Ovary (tissue), 10 donors: ENCODE measurements at places on chromosomes 5 and 9.

DNA sequence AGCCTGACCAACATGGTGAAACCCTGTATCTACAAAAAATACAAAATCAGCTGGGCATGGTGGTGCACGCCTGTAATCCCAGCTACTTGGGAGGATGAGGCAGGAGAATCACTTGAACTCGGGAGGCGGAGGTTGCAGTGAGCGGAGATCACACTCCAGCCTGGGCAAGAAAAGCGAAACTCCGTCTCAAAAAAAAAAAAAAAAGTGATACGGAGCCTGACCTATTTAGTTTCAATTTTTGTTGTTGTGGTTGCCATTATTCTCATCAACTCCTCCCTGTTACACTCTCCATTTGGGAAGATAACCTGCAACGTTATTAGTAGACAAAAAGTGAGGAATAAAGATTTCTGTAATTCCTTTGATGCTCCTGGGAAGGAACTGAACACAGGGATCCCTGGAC is 1.3 kb downstream of the STOM start:
- DNase-seq: no peak

DNA sequence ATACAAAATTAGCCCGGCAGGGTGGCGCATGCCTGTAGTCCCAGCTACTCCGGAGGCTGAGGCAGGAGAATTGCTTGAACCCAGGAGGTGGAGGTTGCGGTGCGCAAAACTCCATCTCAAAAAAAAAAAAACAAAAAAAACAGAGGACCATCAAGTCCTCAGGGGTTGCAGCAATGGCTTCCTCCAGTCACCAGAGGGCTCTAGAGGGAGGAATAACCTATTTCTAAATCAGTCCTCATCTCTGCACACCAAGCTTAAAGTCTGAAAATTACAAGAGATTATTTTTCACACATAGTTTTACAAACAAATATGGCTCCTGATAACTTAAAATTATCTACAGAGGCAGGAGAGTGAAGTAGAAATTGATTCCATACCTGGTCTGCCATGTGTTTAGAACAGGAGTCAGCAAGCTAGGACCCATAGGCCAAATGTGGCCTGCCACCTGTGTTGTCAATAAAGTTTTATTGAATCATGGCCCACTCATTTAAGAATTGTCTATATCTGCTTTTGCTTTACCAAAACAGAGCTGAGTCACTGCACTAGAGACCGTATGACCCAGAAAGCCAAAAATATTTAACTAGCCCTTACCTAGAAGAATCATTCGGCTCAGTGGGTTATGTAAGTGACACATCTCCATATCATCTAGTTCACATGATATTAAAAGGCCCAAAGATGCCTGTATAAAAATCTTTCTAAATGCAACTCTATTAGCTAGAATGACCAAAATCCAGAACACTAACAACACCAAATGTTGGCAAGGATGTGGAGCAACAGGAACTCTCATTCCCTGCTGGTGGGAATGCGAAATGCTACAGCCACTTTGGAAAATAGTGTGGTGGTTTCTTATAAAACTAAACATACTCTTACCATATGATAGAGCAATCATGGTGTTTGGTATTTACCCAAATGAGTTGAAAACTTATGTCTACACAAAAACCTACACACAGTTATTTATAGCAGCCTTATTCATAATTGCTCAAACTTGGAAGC is 207.7 kb downstream of the FRMD3 start:
- no peak for DNase-seq

DNA sequence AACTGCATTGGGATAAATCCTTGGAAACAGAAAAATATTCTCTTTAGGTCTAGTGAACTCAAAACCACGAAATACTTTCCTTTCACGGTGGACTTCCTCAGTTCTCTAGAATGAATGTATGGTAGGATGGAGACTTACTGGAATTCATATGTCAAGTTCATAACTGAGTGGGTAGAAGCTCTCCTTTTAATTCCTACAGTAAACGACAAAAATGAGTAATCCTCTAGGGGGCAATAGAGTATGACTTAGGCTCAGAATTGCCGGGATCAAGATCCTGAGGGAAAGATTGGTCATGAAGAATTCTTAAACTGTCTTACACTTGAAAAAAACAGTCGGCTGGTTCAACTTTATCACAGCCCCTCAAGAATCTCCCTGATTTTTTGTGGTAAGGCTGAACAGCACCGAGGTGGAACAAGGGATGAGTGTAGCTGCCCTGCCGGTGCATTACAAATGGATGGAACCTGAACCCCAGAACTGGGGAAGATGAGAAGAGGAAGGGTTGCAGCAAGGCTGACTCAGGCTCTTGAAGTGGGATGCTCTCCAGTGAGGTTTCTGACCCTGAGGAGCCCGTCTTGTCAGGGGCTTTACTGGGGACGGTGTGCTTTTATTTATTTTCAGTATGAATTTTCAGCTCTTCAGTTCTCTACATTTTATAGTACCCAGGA is 14.0 kb upstream of the LOX start:
- DNase-seq: no peak

DNA sequence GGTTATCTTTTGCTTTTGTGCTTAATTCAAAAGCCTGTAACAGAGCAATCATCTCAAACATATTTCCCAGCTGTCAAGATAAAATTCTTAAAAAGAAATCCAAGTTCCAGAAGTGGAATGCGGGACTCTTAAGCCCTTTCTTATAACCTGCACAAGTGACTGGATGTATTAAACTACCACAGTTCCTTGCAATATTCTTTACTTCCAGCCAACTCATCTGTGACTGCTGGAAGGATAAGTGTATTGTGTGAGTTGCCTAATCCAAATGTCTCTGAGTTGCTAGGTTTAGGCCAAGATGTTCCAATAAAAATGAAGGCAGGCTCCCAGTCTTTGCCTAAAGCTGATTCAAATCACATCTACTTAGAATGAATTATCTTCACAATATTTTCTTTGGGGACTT is 159.2 kb upstream of the SLC24A2 start:
- DNase-seq: no peak

DNA sequence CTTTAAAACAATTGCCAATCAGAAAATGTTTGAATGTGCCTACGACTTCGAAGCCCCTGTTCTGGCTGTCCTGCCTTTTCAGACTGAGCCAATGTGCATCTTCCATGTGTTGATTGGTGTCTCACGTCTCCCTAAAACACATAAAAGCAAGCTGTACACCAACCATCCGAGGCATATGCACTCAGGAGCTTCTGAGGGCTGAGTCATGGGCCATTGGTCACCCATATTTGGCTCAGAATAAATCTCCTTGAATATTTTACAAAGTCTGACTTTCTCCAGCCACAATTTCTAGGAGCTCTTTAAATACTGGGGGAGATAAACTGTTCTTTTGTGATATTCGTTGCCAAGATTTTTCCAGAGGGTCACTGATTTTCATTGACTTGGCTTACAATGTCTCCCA is 53.9 kb downstream of the C9orf57 start:
- DNase-seq: no peak

DNA sequence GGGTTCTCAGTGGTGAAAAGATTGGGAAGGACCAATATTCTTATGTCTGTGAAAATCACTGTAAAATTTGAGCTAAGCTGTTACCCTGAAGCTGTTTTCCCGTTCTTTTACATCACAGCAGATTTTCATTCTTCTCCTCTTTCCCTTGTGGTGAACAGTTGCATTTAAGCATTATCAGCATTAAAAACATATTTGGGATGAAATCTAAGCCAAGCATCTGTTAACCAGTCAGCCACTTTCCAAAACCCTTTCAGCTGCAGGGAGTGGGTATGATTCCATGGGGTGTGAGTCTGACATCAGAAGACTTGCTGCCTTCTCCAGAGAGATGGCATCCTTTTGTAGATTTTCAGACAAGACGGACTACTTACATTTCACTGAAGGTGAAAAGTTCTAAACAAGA is 97.2 kb downstream of the TRIO start:
- no peak for DNase-seq

- no peak for DNase-seq
Measured at GRCh38 chr5:54882101-54882500, 103.3 kb downstream of the ESM1 start.
